ENCODE measurements at places on chromosomes 2 and 18.
A peak's percentile ranks its signal among the peaks of the same experiment; 100 is the strongest.

DNA sequence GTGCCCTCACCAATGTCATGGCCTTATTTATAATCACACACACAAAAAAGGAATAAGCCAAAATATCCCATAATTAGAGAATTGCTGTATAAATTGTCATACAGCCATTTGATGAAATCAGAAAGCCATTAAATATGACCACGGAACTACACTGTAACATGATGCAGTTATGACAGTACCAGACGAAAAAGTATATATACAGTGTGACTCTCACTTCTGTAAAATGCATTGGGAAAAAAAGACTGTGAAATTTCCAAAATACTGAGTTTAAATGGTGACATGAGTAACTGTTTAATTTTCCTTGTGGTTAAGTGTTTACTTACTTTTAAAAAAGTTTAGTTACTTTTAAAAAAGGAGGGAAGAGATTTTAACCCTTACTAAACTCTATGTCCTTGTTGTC lies 25.4 kb downstream of the UXS1 start:
- no peak for DNase-seq

DNA sequence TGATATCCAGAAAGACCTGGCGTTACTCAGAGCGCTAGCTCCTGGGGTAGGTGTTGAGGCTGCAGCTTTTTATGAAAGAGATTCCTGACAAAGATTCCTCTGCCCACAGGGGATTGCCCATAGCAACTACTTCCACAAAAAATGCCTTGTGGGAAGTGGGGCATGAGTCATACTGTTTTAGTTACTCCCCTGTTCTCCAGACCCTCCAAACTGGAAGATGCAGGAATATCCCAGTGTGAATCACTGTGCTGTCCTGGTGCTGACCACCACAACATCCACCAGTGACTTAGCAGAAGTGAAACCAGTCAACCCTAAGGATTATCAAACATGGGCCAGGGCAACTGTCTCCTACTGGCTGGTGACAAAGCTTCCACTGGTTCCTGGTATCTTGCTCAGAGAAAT lies 61.8 kb downstream of the CDH2 start:
- DNase-seq = peak; percentile 47

DNA sequence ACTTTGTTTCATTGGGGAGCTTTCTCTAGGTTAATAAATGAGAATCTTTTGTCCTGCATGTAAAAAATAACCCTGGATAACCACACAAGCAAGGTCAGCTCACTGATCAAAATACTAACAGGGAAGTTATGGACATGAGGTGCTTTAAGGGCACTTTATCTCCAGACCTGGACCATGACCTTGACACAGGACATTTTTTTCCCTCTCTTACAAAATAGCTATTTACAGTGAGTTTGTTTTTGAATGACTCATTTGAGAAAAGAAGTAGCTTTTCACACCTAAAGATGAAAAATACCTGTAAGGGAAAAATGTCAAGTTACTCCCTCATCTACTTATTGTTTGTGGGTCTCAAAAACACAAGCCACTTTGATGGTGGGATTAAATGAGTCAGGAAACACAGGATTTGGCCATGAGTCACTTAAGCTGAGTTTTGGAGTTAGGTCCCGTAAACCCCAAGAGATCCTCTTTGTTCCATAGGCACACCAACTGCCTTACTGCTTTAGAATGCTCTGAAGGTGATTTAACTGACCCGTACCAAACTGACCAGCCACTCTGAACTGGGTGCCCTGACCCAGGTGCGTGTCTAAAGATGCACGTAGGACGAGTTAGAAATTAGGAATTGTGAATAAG lies 479.3 kb upstream of the NXPH2 start:
- no peak for DNase-seq

DNA sequence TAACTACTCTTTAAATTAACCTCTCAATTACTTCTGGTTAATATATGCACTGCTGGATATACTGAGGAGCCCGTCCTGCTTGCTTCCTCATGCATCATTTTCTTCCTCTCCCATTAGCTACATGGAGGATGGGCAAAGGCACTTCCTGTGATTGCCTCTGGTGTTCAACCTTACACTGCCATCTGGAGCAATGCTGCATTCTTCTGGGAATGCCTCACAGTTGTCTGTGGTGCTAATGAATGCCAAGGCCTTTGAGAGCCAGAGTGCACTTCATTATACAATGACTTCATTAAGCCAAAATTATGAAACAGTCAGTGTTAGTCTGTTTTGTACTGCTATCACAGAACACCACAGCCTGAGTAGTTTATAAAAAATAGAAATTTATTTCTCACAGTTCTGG lies 134.8 kb upstream of the DOCK10 start:
- DNase-seq = no peak

DNA sequence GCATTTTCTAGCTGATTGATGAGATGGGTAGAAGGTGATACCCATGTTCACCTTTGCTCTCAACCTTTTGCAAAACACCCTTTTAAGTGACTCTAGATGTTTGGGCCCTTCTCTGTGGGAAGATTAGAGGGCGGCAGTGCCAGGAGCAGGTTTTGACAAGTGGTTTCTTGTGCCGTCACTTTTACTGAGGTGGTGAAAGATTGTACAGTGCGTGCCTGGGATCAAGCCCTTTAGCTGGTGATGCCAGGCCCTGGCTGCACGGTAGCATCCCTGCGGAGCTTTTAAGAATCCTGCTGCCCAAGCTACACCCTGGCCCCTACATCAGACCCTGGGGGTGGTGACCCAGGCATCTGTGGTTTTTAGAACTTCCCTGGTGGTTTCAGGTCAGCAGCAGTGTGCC lies 29.1 kb downstream of the MTCL1 start:
- DNase-seq = no peak

DNA sequence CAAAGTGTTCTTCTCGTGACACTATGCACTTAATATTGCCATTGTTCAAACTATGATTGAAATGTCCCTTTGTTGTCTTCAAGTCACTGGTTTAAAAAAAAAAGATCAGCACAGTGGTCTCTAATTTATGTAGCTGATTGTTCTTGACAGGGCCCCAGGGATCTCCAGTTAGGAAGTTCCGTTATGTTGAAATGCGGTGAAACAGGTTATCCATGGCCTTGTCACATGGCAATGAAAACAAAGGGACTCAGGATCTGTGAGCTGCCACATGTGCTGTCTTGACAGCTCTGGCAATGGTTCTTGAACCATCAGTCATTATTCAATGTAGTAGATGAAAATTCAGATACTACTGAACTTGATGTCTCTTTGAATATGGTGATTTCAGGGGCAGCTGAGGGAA lies 147.4 kb downstream of the SETBP1 start:
- DNase-seq = no peak

DNA sequence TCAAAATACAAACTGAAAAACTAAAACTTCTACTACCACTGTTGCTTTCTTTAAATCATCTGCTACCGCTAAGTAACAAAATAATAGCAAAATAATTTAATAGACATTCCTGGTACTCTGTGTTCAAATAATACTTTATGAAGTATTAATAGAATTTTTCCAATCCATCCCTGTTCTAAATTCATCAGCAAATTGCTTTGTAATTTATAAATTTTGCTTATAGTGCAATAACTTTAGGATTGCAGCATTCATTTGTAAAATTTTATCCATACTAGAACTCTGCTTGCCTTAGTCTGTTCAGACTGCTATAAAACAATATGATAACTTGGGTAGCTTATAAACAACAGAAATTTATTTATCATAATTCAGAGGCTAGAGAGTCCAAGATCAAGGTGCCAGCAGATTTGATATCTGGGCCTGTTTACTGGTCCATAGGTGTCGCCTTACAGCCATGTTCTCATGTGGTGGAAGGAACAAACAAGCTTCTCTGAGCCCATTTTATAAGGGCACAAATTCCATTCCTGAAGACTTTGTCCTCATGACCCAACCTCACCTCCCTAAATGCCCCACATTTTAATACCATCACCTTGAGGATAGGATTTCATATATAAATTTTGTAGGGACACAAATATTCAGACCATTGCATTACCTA lies 415.1 kb upstream of the MAP2 start:
- DNase-seq = no peak

DNA sequence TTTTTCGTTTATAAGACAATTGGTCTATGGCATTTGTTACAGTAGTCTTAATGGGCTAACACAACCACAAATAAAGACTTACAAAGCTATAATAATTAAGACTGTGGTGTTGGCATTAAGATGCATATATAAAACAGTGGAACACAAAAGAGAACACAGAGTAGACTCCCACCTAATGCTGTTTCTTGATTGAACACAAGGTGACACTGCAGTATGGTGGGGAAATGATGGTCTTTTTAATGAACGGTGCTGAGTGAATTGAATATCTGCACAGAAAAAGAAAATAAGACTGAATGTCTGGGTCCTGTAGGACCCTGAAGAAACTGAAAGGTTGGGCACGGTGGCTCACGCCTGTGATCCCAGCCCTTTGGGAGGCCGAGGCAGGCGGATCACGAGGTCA lies 1136.6 kb upstream of the NXPH2 start:
- DNase-seq = no peak

DNA sequence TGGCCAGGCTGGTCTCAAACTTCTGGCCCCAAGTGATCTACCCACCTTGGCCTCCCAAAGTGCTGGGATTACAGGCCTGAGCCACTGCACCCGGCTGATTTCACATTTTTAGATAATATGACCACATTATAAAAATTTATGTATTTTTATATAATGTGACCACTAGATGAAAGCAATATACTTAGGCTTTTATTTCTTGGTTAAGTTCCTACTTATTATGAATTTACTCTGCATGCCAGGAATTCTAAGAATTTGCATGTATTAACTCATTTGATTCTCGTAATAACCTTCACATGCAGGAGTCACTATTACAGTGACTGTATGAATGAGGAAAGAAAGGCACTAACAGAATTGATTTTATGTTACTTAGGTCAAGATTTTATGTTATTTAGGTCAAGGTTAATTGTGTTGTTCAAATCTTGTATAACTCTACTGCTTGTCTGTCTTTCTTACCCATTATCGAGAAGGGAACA lies 25.6 kb upstream of the CASP8 start:
- DNase-seq = no peak

GRCh38 chr2:71458413-71459083 lies 5.2 kb downstream of the DYSF start:
- no peak for DNase-seq

DNA sequence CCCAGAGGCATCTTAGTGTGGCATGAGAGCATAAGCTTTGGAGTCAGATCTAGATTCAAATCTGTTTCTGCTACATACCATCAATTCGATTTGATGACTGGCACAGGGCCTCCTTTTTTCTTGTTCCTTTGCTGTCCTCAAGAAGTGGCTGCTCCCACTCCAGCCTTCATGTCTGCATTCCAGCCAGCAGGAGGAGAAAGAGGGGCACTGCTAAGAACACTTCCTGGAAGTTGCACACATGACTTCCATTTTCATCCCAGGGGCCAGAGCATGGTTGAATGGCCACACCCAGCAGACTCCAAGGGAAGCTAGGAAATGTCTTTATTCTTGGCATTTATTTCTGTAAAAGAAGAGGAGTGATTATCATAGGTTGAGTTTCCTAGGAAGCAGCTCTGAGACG lies 50.4 kb downstream of the EML6 start:
- DNase-seq = no peak

DNA sequence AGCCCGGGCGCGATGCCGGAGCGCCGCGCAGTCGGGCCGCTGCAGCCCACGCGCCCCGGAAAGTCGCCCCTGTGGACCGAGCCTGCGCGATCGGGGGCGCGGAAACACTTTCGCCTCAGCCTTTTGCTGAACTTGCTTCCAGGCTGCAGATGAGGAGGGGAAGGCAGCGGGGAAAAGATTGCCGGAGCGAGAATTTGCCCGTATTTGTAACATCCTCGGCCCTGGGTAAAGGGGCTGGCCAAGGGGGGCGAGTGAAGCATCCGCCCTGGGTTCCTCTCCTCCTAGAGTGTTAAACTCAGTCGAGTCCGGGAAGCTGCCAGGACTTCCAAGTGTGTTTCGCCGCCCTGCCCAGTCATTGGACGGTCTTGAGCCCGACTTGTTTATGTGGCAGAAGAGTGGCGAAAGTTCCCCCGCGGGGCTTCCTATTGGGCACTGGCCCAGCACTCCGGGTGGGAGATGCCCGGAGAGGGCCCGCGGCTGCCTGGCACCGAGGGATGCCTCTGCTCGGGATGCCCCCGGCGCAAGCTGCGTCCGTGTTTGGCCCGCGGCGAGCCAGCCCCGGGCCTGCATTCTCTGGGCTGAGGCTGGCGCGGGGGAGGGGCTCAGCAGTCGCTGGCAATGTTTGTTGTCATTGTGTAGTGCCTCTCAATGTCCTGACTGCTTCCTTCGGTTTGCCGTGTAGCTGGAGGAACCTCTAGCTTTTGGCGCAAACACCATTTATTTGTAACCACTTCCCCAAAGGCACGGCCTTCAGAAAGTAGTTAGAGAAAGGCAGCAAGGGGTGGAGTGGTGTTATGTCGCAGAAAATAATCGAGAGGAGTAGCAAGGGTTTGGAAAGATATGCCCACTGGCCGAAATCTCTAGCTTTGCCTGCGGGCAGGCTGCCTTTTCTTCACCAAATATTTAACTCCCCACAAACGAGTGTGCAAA lies 1.1 kb downstream of the CYBRD1 start:
- no peak for DNase-seq

GRCh38 chr2:28588292-28588670 lies 92.4 kb downstream of the PLB1 start:
- no peak for DNase-seq

DNA sequence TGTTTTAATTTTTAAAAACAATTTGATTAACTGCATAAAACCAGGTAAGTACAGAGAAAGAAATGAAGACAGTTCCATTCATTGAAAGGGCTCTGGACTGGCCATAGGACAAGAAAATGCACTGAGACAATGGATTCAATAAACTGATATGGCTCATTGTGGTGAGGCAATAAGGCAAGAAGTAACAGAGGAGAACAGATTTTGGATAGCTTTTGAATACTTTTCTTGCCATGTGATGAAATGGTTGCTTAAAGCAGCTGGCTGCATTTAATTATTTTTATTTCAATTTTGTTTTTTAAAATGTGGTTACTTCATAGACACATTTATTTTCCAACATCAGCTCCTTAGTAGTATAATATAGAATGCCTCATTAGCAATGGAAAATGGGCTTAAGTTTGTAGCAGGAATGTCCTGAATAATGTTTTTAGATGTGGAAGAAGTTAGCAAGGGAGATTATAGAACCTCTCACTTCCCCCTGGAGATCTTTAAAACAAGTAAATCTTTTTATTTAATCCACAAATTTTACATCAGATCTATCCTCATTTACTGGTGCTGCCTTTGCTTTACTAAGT lies 646.9 kb upstream of the ZEB2 start:
- DNase-seq = no peak

DNA sequence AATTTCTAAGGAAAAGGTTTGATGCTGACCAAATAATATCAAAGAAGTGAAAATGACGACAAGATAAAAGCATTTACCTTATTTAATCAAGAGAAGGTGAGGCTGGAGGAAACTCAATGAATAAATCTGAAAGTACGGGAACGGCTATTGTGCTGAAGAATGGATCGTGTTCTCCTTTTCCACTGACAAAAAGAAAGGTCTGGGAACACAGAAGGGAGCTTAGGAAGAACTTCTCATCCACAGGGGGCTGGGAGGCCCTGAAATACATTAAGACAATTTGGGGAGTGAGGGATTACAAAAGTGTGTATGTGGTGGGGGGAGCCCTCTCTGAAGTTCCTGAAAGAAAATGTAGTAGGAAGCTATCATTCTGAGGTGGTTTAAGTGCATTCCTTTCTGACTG lies 582.3 kb downstream of the SLC4A3 start:
- no peak for DNase-seq

GRCh38 chr2:131584940-131585339 lies 57.3 kb downstream of the CCDC74A start:
- no peak for DNase-seq

- DNase-seq = no peak
Measured at GRCh38 chr18:62797329-62797728, 82.0 kb downstream of the PHLPP1 start.

- DNase-seq = no peak
Measured at GRCh38 chr2:26946841-26947784, 23.3 kb upstream of the MAPRE3 start.

- DNase-seq = no peak
Measured at GRCh38 chr2:209556354-209556961, 132.6 kb downstream of the MAP2 start.
